ENCODE measurements at places on chromosomes 4 and X. TPM values are rescaled to one million over a fixed set of nuclear protein-coding genes. Genes with fewer than 3 reads are reported as not detected.

ASB12 gene
- 8.4 TPM for total RNA-seq

ADH7 gene
- not detected for total RNA-seq

ZNF827 gene
- 9.4 TPM for total RNA-seq

AFM gene
- total RNA-seq: not detected

CT45A3 gene
- not detected for total RNA-seq

Measured in skeletal muscle tissue (tissue), 5 donors.